ENCODE measurements at places on chromosomes 7 and 10.

DNA sequence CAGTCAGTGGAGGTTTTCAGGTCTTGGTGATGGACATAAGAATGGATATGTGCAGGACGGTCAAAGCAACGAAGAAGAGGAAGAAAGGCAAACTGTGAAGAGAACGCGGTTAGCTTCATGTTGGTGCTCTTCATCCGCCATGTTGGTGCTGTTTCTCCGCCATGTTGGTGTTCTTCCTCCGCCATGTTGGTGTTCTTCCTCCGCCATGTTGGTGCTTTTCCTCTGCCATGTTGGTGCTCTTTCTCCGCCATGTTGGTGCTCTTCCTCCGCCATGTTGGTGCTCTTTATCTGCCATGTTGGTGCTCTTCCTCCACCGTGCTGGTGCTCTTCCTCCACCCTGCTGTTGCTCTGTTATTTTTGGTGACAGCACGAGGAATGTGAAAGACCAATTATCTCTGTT lies 95.4 kb downstream of the DOCK1 start:
- DNase-seq: no peak

GRCh38 chr10:86868353-86868752 lies 89.1 kb downstream of the MMRN2 start:
- DNase-seq: no peak

- no peak for DNase-seq
Observed at GRCh38 chr7:152850420-152850819, 90.9 kb downstream of the ACTR3B start.

DNA sequence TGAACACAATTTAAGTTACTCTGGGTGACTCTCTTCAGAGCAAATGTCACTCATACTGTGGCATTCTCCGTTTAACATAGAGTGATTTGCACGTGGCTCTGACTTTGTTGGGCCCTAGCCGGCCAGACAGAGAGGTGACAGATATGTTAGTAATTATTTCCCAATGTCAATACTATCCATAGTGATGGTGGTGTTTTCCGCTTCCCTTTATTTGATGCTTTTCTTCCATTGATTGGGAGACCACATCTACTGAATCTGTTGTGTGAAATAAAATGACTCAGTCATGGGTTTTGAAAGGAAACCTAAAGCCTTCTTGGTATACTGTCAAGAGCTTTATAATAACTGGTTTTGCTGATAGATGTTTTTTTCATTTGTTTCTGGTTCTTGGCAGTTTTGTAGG lies 7.4 kb downstream of the AVL9 start:
- no peak for DNase-seq

GRCh38 chr10:42149027-42149700 lies 489.2 kb downstream of the ZNF33B start:
- no peak for DNase-seq

- no peak for DNase-seq
Observed at GRCh38 chr7:151461096-151461941, 21.4 kb upstream of the CRYGN start.

All from hematopoietic multipotent progenitor cell treated with erythropoietin and hydrocortisone succinate and interleukin-3 and kit ligand, for 4 days (in vitro differentiated cells).